GM10248 (cell line): ENCODE measurements at places on chromosomes 1 and 21.

GRCh38 chr21:43604505-43605204 is 54.6 kb downstream of the HSF2BP start:
- DNase-seq, result no peak

GRCh38 chr1:189662190-189662589 is 815.5 kb downstream of the BRINP3 start:
- no peak for DNase-seq

DNA sequence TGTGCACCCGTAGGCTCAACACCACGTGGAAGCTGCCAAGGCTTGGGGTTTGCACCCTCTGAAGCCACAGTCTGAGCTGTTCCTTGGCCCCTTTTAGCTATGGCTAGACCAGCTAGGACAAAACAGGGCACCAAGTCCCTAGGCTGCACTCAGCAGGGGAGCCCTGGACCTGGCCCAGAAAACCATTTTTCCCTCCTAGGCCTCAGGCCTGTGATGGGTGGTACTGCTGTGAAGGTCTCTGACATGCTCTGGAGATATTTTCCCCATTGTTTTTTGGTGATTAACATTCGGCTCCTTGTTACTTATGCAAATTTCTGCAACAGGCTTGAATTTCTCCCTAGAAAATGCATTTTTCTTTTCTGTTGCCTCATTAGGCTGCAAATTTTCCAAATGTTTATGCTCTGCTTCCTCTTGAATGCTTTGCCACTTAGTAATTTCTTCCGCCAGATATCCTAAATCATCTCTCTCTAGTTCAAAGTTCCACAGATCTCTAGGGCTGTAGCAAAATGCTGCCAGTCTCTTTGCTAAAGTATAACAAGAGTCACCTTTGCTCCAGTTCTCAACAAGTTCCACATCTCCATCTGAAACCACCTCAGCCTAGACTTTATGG is 69.0 kb upstream of the KRTAP19-8 start:
- no peak for DNase-seq

DNA sequence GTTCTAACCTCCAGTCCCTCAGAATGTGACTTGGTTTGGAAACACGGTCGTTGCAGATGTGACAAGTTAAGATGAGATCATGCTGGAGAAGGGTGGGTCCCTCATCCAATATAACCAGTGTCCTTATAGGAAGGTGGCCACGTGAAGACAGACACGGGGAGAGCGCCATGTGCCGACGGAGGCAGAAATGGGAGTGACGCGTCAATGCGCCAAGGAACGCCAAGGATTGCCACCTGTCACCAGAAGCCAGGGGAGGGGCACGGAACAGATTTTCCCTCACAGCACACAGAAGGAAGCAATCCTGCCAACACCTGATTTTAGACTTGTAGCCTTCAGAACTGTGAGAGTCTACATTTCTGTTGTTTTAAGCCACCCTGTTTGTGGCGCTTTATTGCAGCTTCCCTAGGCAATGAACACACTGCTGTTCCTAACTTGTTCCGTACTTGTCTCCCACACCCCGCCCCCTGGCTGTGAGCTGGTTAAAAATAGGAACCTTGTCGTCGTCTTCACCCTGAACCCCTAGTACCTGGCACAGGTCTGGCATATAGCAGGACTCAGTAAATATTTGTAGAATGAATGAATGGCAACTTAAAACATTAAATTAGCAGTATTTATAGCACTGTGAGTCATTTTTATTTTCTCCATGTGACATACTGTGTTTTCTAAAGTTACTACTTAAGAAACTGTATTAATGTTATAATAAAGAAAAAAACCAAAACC is 14.2 kb downstream of the RIMS3 start:
- no peak for DNase-seq

- no peak for DNase-seq
Measured at GRCh38 chr21:28627261-28627660, 365.4 kb downstream of the LTN1 start.

DNA sequence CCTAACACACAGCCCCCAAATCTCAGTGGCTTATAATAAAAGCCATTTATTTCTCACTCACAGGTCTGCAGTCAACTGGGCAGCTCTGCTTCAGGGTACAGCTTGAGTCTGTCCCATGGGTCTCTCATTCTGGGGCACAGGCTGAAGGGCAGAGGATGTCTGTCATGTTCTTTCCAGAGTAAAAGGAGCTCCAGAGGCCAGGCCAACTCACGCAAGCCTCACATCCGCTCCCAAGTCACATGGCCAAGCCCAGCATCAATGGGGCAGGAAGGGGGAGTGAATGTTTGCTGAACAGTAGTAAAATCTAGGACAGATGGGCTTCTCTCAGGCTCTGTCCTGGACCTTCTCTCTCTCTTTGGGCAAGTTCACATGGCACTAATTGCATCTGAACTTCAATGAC is 7.1 kb upstream of the SSBP3 start:
- no peak for DNase-seq

DNA sequence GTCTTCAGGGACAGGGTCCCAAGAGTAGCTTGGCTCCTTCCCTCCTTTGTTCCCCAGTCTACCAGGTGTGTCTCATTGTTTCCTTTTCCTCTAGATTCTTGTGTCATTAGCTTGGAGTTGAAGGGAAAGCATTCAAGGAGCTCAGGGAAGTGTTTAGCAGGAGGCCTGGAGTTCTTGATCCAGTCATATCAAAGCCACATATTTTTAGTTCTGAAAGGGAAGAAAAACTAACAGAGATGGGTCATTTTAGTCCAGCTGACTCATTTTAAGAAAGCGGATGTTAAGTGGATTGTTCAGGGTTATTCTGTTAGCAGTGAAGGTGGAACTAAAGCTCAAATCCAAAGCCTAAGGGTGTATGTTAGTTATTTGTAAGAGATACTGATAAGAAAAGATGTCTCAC is 721 bp downstream of the C1orf54 start:
- no peak for DNase-seq

- DNase-seq, result no peak
Measured at GRCh38 chr1:203127666-203128430, at the start of gene ADORA1. Gene ADORA1, plus strand, starts transcription at chr1:203127726. Its CDS starts 1,116 bp downstream, at chr1:203128842.

DNA sequence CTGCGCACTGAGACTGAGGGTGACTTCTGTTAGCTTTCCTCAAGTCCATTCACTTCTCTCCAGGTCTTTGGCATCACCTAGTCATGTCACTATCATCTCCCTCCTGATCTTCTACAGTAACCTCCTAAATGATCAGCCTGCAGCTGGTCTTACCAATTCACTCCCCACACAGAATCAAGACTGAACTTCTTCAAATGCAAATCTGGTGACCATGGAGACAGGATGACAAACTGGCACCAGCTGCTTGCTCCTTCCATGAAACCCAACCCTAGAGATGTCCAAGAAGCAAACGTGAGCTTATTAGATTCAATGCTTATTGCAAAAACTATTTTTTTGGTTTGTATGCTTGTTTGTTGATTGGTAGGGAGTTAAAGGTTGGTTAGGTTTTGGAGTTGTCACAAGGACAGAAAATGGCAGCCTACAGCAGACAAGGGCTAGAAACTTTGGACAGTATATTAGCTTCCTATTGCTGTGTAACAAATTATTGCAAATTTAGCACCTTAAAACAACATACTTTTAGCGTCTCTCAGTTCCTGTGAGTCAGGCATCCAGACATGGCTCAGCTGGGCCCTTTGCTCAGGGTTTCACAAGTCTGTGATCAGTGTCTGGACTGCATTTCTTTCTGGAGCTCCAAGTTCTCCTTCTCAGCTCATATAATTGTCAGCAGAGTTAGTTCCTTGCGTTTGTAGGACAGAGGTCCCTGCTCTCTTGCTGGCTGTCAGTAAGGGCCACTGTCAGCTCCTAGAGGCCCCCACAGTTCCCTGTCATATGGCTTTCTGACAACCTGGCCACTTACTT is 53.3 kb upstream of the GJA8 start:
- DNase-seq, result no peak

- no peak for DNase-seq
Measured at GRCh38 chr1:10471411-10472219, 714 bp downstream of the DFFA start.

- peak; percentile 10 for DNase-seq
Measured at GRCh38 chr1:89657886-89658285, 25.0 kb downstream of the LRRC8C start.

- DNase-seq, result no peak
Measured at GRCh38 chr1:31535561-31535960, 40.8 kb upstream of the TINAGL1 start.

DNA sequence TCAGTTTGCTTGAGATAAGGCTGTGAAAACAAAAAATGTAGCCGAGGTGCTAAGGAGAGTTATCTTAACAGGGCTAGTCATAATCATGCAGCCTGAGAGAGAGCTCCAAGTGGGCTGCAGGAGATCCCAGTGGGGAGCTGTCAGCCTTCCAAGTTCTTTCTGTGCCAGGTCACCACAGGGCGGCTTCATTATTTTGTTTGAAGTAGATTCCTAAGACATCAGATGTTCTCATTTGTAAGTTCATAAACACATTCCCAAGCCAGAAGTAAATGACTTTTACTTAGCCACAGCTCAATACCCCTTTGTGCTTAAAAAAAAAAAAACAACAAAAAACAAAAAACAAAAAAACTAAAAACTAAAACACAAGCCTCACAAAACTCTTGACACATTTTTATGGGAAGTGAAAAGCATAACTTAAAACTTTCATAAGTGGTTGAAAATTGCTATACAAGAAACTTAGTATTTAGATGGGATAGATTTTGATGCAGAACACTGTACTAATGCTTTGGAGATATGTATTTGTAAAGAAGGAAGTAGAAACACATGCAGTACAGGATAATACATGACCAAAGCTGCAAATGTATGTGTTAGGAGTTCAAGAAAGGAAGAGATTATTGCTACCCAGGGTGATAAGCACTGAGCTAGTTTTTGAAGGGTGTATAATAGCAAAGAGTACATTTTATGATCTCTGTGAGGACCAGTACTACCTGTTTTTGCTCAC is 8.6 kb downstream of the CDC14A start:
- DNase-seq, result no peak

DNA sequence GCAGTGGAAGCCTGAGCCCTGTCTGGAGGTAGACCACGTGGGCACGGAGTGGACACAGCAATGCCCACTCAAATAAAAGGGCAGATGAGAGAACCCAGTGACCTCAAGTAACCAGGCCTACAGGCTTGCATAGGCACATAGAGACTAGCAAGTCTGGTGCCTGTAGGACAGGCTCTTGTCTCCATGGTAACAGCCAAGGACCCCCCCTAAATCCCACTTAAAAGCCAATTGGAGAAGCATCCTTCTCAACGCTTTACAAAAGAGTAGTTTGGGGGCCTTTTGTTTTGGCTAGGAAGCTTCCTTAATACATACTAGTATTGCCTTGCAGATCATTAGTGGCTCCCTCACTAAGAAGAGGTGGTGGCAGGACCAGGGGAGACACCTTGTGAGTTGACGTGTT is 63.9 kb downstream of the VWA5B1 start:
- no peak for DNase-seq
